HT1080 (cell line): ENCODE measurements at places on chromosomes 2 and 18. TPM values are rescaled to one million over a fixed set of nuclear protein-coding genes. Genes with fewer than 3 reads are reported as not detected.

GRCh38 chr2:231181860-231182512, 16.4 kb upstream of the ARMC9 start:
- peak; percentile 38 for DNase-seq

GRCh38 chr18:76720683-76721082, 101.7 kb upstream of the ZNF236 start:
- DNase-seq = no peak

DNA sequence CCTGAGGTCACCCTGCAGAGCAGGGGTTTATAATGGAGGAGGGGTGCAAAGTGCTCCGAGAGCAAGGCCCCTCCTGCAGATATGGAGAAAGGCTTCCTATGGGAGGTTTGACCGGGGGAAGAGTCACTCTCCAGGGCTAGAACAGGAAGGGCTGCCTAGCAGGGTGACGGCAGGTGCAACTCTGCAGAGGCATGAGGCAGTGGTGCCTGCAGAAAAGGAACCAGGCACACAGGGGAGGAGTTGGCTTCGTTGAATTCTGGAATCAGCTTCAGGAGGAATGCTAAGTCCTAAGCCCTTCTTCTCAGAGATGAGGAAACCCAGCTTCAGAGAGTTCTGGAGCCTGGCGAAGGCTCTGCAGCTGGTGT, 17.5 kb upstream of the HPCAL1 start:
- DNase-seq = no peak

DNA sequence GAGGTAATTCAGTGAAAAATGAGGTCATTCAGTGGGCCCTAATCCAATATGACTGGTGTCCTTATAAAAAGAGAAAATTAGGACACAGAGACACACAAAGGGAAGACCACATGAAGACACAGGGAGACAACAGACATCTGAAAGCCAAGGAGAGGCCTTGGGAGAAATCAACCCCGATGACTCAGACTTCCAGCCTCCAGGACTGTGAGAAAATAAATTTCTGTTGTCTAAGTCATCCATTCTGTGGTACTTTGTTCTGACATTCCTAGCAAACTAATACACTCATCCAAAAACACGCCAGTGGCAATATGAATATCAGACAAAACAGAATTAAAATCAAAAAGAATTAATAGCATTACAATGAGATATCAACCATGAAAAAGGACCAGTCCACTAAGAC, 303.7 kb downstream of the SS18 start:
- peak; percentile 94 for DNase-seq

DNA sequence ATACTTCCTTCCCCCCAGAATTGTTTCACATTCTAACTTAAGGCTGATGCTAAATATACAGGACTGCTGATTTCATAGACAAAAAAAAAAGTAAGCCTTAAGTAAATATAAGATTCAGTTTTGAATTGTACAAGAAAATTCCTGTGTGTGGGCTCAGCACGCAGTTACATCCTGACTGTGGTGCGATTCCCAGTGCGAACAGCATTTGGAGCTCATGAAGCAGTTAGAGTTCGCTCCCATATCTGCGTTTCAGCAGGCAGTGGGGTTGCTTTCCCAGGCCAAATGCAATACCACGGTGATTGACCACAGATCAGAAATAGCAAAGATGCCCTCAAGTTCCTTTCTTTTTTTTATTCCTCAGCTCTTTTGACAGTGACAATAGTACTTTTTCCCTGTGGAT, 75.6 kb downstream of the SATB2 start:
- DNase-seq = no peak

DNA sequence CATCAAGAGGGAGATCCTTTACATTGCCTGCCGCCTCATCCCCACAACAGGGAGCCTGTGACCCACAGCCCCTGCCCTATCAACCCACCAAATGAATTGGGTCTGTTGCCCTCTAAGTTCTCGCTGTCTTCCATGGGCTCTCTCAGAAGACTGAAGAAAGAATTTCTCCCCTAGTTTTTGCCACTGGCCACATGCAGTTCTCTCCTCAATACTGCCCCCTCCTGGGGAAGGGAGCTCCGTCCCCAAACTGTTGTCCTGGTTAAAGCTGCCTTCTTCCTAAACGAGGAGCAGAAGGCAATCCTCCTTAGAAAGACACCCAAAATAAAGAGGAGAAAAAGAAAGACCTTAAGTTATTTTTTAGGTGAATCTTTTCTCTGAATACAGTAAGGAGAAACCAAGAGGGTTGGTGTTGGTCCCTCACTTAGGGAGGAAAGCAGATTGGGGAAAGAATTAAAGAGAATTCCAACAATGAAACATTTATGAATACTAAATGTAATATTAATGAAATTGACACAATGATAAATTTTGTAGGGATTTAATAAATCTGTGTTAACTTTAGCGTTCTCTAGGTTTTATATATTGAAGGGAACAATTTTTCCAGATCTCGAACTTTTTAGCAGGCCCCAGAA, 31.1 kb upstream of the SATB2 start:
- peak; percentile 49 for DNase-seq

GRCh38 chr2:234628953-234629352, 132.1 kb upstream of the ARL4C start:
- no peak for DNase-seq

DNA sequence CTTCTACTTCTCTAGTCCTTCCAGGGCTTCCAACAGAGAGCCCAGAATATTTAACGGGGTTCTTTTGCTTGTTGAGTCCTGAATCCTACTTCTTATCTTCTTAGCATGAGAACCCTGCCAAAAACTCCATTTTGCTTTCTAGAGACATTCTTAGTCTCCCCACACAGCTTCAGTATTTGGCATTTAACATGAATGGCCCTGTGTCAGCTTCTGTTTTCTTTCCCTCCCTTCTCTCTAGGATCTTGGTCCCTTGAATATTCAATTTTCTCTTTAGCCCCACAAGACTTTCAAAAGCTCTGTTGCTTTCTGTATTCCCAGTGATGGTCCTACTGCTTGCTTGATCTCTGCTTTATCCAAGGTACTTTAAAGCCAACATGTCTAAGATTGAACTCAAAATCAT, 89.5 kb downstream of the WDR7 start:
- no peak for DNase-seq

- peak; percentile 52 for DNase-seq
These were observed 4.4 kb upstream of the NEU4 start for GRCh38 chr2:241804326-241805229.

GRCh38 chr2:68766376-68766845, 31.8 kb downstream of the ARHGAP25 start:
- no peak for DNase-seq

DNA sequence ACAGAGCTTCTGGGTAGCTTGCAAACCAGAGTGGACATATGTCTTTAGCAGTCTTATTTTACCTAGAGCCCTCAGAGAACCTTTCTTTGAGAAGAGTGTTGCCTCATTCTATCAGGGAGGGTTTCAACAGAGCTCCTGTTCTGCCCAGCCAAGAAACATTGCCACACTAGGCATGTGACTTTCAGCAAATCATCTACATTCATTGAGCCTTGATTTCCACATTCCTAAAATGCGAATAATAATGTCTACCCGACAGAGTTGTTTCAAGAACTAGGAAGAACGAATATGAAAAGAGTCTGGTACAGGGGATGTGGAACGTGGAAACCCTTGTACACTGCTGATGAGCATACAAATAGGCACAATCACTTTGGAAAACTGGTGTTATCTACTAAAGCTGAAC, 7.8 kb upstream of the PRKAG3 start:
- no peak for DNase-seq

DNA sequence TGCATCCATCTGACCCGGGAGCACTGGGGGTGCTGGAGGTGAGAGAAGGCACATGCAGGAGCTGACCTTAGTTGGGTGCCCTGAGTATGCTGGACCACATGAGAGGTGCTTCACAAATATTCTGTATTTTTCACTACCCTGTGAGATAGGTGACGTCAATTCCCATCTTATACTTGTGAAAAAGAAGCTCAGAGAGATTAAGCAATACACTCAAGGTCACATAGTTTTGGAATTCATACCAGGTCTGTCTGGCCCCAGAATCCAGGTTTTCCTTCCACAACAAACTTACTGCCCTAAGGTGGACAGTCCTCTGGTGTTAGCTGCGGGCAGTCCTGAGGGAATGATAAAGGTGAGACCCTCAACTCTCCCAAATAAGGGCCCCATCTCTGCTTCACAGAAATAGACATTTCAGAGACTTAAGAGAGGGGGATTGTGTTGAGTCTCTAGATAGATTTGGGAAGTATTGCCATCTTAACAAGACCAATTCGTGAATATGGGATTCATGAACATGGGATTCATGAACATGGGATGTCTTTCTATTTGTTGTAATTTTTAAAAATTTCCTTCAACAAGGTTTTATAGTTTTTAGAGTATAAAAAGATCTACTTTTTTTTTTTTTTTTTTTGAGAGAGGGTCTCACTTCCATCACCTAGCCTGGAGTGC, 64.0 kb upstream of the SMAD7 start:
- no peak for DNase-seq

GRCh38 chr18:39845631-39846030, 2109.4 kb upstream of the PIK3C3 start:
- DNase-seq = no peak

- no peak for DNase-seq
These were observed 54.3 kb downstream of the INO80C start for GRCh38 chr18:35443434-35443833.

GRCh38 chr2:17969661-17970060, 91.2 kb downstream of the KCNS3 start:
- no peak for DNase-seq

- no peak for DNase-seq
These were observed 76.4 kb downstream of the HDAC4 start for GRCh38 chr2:239324456-239324855.

GRCh38 chr18:36083729-36084128, 16.4 kb upstream of the RPRD1A start:
- DNase-seq = no peak

DNA sequence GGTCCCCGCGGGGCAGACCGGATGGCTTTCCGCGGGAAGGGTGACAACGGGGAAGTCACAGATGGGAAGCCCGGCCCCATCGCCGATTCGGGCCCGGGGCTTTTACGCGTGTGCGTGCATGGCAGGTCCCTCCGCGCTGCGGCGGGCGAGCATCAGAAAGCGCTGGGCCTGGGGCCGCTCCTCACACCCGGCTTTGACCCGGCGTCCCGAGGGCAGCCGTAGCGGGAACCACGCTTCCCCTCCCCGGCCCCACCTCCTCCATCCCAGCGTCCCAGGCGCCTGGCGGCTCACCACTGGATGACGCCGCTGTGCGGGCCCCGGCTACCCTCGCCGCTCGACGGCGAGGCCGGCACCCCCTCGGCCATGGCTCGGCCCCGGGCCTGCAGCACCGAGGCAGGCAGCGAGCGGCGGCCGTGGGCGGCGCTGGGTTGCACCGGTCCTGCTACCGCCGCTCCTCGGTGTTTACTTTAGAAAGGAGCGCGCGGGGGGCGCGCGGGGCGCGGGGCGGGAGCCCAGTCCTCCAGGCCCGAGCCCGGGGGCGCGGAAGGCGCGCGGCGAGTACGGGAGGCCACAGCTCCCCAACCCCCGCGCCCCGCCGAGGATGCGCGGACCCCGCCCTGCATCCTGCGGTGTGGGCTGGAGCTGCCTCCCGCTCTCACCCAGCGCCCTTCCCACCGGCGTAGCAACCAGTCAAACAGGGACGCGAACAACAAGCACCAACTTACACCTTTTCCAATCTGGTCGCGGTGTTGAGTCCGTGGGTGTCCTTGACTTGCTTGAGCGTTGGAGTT, 806 bp downstream of the RFX8 start:
- DNase-seq = peak; percentile 74

GRCh38 chr18:55442561-55442960, 145.4 kb downstream of the TCF4 start:
- DNase-seq = no peak

GRCh38 chr2:46528880-46529279, 49.5 kb downstream of the TMEM247 start:
- DNase-seq = no peak

- no peak for DNase-seq
These were observed 3.7 kb upstream of the HTR2B start for GRCh38 chr2:231128541-231128940.

- no peak for DNase-seq
These were observed 237.8 kb downstream of the WDR7 start for GRCh38 chr18:56888978-56889377.

DNA sequence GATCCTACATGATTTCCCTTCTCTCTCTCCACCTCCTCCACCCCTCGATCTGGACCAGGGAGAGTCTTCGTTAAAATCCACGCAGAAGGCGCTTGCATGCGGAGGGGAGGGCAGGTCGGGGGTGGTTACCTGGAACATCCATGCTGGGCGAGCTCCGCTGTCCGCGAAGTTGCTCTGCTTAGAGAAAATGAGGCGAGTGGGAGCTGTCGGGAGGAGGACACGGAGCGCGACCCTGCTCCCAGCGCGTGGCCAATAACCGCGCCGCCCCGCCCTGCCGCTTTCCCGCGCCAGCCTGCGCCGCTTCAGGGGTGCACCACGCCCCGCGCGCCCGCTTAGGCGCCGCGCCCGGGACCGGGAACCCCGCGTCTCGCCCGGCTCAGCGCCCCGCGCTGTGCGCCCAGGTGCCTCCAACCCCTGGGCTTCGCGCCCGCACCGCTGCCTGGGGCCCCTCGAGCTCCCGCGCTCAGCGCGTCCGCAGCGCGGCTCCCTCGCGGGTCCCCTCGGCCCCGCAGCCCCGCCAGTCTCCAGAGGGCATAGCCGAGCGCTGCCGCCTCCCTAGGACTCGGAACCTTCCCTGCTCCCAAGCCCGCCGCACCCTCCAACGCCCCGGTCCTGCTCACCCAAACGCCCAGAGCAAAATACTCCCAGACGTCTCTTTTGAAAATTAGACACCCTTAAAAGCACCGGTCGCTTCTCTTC, 636 bp downstream of the CBLN2 start:
- DNase-seq = no peak

QPCT gene
- 0.26 TPM in 1 of 2 replicates, not detected in the other for total RNA-seq

CNDP1 gene
- total RNA-seq = 0.23 TPM in 1 of 2 replicates, not detected in the other

RAMP1 gene
- 0.53 TPM in 1 of 2 replicates, not detected in the other for total RNA-seq

ACMSD gene
- total RNA-seq = not detected in 2 replicates

GALR1 gene
- not detected in 2 replicates for total RNA-seq

SDC1 gene
- 277 and 306 TPM in 2 replicates for total RNA-seq

SALL3 gene
- not detected in 2 replicates for total RNA-seq

CFAP210 gene
- total RNA-seq = not detected in 2 replicates

CD207 gene
- total RNA-seq = not detected in 2 replicates

ANKRD23 gene
- 0.26 and 0.27 TPM in 2 replicates for total RNA-seq

LOXHD1 gene
- not detected in 2 replicates for total RNA-seq

ITGA4 gene
- 28.8 and 30.7 TPM in 2 replicates for total RNA-seq

MYCN gene
- not detected in 2 replicates for total RNA-seq
